Left renal cortex interstitium (tissue), 4 donors: ENCODE measurements at places on chromosomes 12 and 14. TPM values are rescaled to one million over a fixed set of nuclear protein-coding genes. Genes with fewer than 3 reads are reported as not detected.

The ARPC3 gene
- polyA plus RNA-seq = 238 TPM

The SERPINA10 gene
- 0.06 TPM for polyA plus RNA-seq

The RERG gene
- polyA plus RNA-seq = 34.0 TPM

The LRFN5 gene
- polyA plus RNA-seq = 9.5 TPM

The C14orf180 gene
- 0.23 TPM for polyA plus RNA-seq

The MANSC1 gene
- polyA plus RNA-seq = 28.2 TPM

The OR4E2 gene
- polyA plus RNA-seq = not detected
